NCI-H460 (cell line): ENCODE measurements at places on chromosomes 6 and 20. TPM values are rescaled to one million over a fixed set of nuclear protein-coding genes. Genes with fewer than 3 reads are reported as not detected.

GRCh38 chr20:59008715-59009336 lies 1.8 kb upstream of the CTSZ start:
- DNase-seq = no peak

DNA sequence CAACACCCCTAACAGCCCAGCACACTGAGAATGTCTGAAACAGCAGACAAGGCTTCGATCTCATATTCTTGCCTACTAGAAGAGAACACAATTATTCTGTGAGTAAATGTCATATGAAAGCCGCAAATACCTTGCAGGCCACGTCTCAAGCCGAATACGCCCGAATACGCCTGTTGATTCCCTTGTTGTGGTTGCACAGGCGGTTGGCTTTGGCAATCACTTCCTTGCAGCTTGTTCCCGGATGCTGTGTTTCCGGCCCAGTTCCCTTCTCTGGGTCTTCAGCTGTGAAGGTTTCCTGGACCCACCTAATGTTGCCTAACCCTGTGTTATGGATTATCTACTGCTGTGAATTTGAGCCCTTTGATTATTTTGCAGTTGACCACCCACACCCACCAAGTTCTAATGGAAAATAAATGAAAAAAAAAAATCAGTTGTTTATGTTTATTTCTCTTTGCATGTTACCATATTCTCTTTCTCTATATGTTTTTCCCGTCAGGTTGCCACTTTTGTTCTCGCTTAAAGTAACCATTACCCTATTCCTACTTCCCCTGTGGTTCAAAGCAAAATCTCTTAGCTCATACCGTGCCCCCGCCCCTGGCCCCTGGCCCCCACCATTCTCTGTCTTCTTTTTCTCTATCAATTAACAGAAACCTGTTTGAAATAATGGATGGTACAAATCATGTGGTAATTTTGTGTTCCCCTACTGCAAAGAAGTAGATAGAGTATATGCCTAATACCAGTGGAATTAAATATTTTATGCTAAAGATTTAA lies 172.4 kb downstream of the ADGB start:
- DNase-seq = no peak

GRCh38 chr6:140061110-140062042 lies 686.9 kb upstream of the CITED2 start:
- DNase-seq = no peak

DNA sequence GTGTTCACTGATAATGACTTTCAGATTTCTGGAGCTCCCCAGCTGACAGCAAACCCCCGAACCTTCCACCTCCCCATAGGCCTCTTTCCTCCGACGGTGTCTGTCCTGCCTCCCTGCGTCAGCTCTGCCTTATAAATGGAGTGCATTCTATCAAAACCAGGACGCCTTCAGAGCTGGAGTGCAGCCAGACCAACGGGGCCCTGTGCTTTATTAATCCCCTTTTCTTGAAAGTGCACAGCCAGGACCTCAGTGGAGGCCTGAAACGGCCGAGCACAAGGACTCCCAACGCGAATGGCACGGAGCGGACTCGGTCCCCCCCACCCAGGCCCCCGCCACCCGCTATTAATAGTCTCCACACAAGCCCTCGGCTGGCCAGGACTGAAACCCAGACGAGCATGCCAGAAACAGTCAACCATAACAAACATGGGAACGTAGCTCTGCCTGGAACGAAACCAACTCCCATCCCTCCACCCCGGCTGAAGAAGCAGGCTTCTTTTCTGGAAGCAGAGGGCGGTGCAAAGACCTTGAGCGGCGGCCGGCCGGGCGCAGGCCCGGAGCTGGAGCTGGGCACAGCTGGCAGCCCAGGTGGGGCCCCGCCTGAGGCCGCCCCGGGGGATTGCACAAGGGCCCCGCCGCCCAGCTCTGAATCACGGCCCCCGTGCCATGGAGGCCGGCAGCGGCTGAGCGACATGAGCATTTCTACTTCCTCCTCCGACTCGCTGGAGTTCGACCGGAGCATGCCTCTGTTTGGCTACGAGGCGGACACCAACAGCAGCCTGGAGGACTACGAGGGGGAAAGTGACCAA lies 42.3 kb upstream of the NAA20 start:
- peak; percentile 60 for DNase-seq

GRCh38 chr6:80579391-80580023 lies 473.0 kb downstream of the BCKDHB start:
- no peak for DNase-seq

DNA sequence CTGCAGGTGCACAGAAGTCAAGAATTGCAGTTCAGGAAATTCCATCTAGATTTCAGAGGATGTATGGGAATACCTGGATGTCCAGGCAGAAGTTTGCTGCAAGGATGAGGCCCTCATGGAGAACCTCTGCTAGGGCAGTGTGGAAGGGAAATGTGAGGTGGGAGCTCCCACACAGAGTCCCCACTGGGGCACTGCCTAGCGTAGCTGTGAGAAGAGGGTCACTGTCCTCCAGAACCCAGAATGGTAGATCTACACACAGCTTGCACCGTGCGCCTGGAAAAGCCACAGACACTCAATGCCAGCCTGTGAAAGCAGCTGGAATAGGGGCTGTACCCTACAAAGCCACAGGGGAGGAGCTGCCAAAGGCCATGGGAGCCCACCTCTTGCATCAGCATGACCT lies 681.4 kb downstream of the EPHA7 start:
- no peak for DNase-seq

- DNase-seq = no peak
These were observed 3.0 kb upstream of the LINC00237 start for GRCh38 chr20:21109144-21109543.

- DNase-seq = peak; percentile 53
These were observed 302.5 kb downstream of the DHX35 start for GRCh38 chr20:39264506-39265172.

GRCh38 chr6:91485047-91485446 lies 898.2 kb upstream of the MAP3K7 start:
- no peak for DNase-seq

- DNase-seq = no peak
These were observed 36.9 kb upstream of the ID1 start for GRCh38 chr20:31568041-31568731.

DNA sequence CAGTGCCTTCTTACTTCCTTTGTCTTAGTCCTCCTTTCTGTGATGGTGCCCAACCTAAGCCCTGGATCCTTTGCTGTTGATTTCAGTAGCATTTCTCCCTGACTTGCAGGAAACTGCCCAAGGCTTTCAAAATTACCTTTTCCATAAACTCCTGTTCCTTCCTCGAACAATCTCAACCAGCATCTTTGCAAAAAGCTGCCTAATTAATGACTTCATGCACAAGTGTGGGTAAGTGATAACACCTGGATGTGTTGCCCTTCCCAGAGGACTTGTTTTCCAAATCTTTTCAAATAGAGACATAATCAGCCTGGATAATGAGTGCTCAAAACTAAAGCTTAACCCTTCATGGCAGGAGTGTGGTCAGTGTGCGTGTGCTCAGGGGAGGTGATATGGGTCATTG lies 118.0 kb downstream of the PCSK2 start:
- peak; percentile 3 for DNase-seq

DNA sequence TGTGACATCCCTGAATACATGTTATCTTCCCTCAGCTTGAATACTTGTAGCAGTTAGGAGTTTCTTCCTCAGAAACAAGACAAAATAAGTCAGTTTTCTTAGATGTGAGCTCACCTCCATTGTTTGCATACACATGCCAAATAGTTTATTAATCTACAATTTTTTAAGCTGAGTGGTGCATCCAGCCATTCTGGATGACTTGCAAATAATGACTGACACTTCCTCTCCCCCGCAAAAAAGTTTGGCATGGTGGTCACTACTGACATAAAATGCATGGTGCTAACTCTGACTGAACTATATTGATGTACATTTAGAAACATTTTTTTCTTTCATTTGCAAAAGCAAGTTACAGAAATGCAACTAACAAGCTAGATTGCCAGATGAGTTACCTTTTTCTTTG lies 55.5 kb downstream of the CYB5R4 start:
- DNase-seq = no peak

- no peak for DNase-seq
These were observed 79.0 kb upstream of the DUSP22 start for GRCh38 chr6:213284-213683.

Gene MYLK2
- 0.10 TPM in 1 of 2 replicates, not detected in the other for total RNA-seq

Gene DNMT3B
- total RNA-seq = 1.0 and 2.2 TPM in 2 replicates

Gene SMOC2
- total RNA-seq = not detected in 2 replicates

Gene PAK5
- not detected in 2 replicates for total RNA-seq

Gene USP49
- 3.1 and 3.6 TPM in 2 replicates for total RNA-seq

Gene POU3F2
- not detected in 2 replicates for total RNA-seq

Gene POM121L2
- not detected in 2 replicates for total RNA-seq

Gene PSORS1C1
- total RNA-seq = 0.09 and 0.37 TPM in 2 replicates

Gene COL9A1
- total RNA-seq = not detected in 2 replicates

Gene HEY2
- 0.20 TPM in 1 of 2 replicates, not detected in the other for total RNA-seq

Gene COMMD7
- total RNA-seq = 25.1 and 29.2 TPM in 2 replicates

Gene KIF13A
- 13.3 and 16.9 TPM in 2 replicates for total RNA-seq
